ENCODE measurements at places on chromosomes 12 and 14. TPM values are rescaled to one million over a fixed set of nuclear protein-coding genes. Genes with fewer than 3 reads are reported as not detected.

DNA sequence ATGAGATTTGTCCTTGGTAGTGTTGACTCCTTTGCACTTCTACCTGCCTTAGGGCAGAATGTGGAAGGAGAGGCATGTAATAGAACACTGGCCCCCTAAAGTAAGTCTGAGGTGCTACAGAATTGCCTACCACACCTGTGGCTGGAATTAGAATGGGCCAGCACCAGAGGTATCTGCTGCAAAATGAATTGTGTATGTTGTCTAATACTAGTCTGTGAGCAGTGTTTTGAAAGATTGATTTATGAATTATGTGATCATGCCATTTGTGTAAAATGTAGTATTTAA, 5.7 kb upstream of the STYX start:
- DNase-seq, result no peak

Gene OR4E2
- not detected for polyA plus RNA-seq

- DNase-seq, result no peak
Measured at GRCh38 chr14:64347748-64348147, 40.4 kb upstream of the MTHFD1 start.

DNA sequence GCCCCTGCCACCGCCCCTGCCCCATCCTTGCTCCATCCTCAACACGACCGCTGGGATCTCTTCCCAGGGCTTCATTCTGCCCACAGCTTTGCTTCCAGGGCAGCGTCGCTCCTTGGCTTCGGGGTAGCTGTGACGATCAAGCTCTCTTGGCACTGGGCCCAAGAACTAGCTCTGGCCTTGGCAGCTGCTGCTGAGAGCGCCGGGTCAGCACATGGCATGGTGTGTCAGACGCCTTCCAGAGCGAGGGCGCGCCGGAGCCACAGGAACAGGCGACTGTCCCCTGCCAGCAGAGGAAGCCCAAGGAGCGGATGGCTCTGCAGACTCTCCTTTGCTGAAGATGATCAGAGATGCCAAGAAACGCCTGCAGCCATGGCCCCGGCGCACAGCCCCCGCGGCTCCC, 15.9 kb downstream of the RAB35 start:
- DNase-seq, result no peak

Gene KRT79
- not detected for polyA plus RNA-seq
